NCI-H2081 (cell line): ENCODE measurements at places on chromosomes 2 and 18.

- DNase-seq, result no peak
Observed at GRCh38 chr2:109446278-109447131, 167.3 kb downstream of the SEPTIN10 start.

- no peak for DNase-seq
Observed at GRCh38 chr2:180334514-180334913, 327.4 kb upstream of the CWC22 start.

- DNase-seq, result no peak
Observed at GRCh38 chr2:9474361-9475057, at the start of gene IAH1. Gene IAH1 (plus strand): TSS chr2:9474551. CDS start chr2:9474567, 16 bp downstream.

- no peak for DNase-seq
Observed at GRCh38 chr18:78292618-78293380, 686.8 kb upstream of the SALL3 start.

- no peak for DNase-seq
Observed at GRCh38 chr18:58844871-58845270, 19.8 kb upstream of the ZNF532 start.

GRCh38 chr2:218885981-218886947, 5.6 kb downstream of the WNT10A start:
- DNase-seq, result peak; percentile 45

- no peak for DNase-seq
Observed at GRCh38 chr2:224210286-224211180, 171.4 kb upstream of the SERPINE2 start.

GRCh38 chr2:217443601-217444000, 559.2 kb downstream of the TNS1 start:
- no peak for DNase-seq

GRCh38 chr2:33531549-33532059, 55.2 kb downstream of the RASGRP3 start:
- DNase-seq, result no peak

- DNase-seq, result peak; percentile 46
Observed at GRCh38 chr2:31523871-31524492, 56.8 kb downstream of the SRD5A2 start.

DNA sequence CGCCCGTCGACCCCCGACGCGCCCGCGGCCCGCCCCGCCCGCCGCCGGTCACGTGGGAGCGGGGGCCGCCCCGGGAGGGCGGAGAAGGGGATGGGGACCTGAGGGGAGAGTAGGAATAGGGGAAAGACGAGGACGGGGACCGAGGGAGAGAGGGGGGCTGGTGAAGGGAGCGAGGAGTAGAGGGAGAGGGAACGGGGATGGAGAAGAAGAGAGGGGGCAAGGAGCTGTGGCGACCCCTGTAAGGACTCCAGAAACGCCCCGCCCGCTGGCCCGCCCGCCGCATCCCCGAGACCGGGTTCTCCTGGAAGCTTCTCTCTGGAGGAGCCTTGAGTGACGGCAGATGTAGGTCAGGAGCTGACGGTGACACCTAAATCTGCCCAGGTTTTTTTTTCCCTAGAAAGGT, 615 bp downstream of the ADNP2 start:
- DNase-seq, result peak; percentile 8

- no peak for DNase-seq
Observed at GRCh38 chr2:54512663-54513362, 56.7 kb downstream of the SPTBN1 start.

DNA sequence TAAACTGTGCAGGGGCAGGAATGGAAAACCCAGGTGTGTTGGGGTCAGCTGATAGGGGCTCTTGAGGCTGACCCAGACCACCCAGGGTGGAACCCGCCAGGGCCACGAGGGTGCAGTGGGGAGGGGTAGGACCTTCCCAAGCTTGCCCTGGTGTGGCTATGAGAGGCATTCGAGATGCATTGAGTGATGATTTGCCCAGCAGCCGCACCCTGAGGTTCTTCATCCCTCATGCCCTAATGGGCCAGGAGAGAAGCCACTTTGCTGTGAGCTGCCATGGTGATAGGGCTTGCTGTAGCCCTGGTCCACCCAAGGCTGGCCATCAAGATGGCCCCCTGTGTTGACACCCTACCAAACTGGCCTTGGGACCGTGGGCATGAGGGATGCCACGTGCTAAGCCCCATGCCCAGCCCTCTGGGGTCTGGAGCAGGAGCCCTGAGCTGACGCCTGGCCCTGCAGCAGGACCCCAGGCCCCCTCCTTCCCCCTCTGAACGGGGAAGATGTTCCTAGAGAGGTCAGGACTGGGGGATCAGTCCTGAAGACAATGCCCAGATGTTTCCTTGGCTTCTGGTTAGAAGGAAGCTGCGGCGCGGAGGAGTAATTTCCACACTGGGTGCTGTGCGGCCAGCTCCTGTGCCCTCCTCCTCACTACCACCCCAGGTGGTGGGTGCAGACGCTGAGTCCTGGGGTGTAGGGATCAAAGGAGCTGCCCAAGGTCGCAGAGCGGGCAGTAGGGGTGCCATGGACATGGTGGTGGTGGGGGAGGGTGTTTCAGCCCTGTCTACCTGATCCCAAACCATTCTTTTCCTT, 122.5 kb upstream of the HDAC4 start:
- no peak for DNase-seq

- DNase-seq, result no peak
Observed at GRCh38 chr2:39504790-39505335, 67.8 kb upstream of the MAP4K3 start.

DNA sequence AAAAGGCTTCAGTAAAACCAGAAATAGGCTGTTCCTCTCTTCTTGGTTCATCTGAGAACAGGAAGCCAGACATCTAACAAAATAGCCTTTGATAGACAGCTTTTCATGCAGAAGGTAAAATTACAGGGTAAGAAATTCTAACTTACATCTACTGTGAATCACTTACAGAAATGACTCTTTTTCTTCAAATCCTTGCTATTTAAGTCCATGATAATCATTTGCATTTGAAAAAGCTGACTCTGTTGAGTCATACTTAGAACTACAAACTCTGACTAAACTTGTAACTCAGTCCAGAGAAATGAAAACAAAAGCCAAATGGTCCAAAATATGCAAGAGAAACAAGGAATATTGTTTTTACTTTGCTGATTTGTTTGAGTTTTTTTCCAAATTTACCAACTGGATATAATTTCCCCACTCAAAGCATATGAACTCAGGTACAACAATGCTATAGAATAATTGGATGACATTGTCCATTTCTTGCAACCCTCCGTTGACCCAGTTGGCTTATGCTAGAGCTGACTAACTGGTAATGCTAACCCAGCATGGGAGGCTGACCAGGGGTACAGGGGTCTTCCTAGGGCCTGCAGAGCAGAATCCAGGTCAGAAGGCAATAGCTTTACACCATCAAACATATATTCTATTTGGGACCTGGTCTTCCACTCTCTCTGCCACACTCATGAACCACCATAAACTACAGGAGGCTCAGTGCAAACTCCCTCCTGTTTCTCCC, 18.8 kb upstream of the MREG start:
- no peak for DNase-seq

- no peak for DNase-seq
Observed at GRCh38 chr2:213057977-213058376, 93.4 kb downstream of the IKZF2 start.

DNA sequence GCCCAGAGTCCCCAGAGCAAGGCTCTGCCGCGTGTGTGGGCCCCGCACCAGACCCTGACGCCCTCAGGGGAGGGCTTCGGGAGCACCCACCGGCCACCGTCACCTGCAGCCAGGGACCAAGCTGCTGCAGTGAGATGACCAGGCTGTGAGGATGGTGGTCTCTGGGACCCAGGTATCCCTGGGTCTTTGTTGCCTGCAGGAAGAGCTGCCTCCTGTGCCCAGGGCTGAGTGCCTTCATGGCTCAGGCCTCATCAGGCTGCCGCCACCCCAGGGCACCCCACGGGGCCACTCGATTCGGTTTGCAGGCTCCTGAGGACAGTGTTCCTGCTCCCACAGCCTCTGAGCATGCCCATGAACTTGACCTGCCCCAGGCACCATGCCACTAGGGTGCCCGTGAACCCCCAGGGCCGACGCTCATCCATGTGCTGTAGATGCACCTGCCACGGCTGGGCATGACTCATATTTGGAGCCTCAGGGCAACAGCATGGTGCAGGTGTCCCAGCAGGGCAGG, 109.8 kb downstream of the FAM210A start:
- no peak for DNase-seq

DNA sequence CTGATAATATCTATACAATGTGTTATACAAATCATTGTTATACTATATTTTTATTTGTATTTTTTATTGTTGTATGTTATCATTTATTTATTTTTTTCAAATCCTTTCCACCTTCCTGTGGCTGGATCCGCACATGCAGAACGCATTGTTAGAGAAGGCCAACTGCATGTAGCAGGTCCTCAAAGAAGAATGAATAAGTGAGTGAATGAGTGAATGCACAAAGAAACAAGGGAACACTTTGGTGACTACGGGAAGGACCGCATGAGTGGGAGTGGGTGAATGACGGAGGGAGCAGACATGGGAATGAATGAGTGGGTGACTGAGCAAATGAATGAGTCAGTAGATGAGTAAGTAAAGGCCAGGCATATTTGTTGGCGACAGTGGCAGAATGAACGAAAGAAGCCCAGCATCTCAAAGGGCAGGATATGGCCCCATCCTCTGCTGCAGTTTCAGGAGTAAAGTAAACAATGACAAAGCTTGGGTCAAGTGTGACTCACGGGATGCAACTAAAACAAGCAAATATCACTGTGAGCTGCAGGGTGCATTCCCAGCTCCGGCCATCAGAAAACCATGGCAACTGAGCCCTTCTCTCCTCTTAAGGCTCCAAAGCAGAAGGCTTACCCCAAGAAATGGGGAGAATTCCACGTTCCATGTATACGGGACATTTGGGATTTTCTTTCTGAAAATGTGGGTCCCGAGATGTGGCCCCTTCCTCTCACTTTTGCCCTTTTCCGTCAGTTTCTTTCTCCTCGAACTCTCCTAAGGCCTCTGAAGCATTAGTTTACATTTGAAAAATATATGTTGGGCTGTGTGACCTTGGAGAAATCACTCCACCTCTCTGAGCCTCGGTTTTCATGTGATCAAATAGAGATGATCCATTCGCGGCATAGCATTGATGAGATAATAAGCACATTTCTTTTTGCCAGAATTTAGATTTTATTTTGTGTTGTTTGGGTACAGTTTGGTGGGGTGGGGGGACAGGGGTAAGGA, 24.5 kb downstream of the KCNF1 start:
- no peak for DNase-seq

- DNase-seq, result no peak
Observed at GRCh38 chr18:46204143-46204542, 100.0 kb downstream of the HAUS1 start.

DNA sequence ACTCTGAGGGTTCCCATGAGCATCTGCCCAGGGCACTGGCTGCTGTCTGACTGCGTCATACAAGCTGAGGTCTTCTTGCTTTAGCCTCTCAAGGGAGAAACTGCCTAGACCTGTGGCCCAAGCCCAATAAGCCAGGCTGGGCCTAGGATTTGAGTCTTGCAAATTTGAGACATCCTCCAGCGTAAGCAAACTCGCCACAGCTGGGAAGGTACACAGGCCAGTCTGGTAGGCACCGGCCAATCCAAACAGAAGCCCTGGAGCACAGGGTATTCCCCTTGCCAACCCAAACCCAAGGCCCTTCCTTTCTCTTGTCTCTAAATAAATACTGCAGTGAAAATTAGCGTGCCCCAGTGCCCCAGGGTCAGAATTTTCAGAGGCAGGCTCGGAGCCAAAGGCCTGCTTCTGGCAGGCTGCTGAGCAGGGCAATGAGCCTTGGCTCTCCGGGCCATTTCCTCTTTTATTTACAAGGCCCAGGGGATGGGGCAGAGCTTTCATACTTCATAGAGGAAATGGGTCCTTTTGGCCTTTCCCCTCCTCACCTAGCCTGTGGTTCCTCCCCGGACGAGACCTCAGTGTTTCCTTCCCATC, 33.3 kb downstream of the POLR1A start:
- peak; percentile 41 for DNase-seq

DNA sequence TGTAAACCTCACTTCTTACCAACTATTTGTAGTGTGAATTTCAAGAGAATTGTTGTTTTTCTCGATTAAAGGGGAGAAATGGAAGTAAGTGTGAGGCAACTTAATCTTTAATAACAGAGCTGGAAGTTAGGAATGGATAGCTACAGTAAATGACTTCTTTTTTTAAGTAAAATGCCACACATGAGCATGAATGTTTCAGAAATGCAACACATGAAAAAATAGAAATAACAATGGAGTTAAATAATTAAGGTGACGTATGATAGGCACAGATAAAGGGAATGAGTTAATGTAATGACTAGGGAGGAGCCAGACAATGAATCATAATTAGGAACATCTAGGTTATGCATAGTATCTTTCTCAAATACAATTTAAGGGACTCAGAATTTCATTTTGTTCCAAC, 3.4 kb downstream of the REL start:
- no peak for DNase-seq

DNA sequence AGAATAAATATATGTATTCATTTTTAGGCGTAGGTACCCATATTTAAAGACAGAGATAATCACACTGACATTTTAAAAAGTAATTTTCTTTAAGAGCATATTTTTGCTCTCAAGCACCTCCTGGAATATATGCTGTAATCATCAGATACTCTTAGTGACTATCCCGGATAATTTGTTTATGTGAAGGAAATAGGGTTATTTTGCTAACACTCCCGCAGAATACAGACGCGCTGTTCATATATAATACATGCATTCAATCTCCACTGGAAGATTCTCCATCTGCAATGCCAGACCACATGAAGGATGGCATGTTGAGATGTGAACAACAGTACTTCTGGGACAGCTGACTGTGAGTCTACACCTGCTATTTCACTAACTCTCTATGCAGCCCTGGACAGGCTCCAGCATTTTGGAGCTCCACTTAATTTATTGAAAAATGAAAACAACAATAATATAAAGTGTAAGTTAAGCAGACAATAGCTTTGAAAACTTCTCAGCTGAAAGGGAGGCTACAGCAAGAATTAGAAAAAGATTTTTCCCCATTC, 430.6 kb downstream of the TMX3 start:
- no peak for DNase-seq

GRCh38 chr18:35458271-35458670, 39.5 kb downstream of the INO80C start:
- DNase-seq, result peak; percentile 36

- no peak for DNase-seq
Observed at GRCh38 chr2:233353101-233353768, 1.1 kb upstream of the DGKD start.

- DNase-seq, result peak; percentile 15
Observed at GRCh38 chr2:159086342-159086741, 117.9 kb downstream of the TANC1 start.

- no peak for DNase-seq
Observed at GRCh38 chr2:98480598-98480997, 35.9 kb downstream of the INPP4A start.

DNA sequence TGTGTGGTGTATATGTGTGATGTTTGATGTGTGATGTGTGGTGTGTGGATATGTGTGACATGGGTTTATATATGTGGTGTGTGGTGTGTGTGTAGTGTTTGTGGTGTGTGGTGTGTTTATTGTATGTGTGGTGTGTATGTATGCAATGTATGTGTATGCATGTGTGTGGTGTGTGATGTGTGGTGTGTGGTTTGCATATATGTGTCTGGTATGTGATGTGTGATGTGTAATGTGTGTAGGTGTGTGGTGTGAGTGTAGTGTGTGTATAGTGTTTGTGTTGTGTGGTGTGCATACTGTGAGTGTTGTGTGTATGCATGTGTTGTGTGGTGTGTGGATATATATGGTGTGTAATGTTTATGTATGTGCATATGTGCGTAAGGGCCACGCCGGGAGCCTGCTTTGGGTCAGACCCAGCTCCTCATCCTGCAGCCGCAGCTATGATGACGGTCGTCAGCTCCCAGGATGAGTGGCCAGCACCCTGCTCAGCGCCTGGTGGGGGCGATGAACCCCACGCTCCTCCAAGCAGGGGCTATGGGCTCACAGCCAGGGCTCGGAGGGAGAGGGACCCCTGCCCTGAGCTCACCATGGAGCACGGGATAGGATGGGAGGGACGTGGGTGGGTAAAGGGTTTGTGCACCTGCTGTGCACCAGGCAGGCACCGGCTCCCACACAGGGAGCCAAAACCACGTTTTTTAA, 331.3 kb downstream of the EIPR1 start:
- DNase-seq, result no peak
